ENCODE measurements at places on chromosomes 16 and 17.
A peak's percentile ranks its signal among the peaks of the same experiment; 100 is the strongest.

DNA sequence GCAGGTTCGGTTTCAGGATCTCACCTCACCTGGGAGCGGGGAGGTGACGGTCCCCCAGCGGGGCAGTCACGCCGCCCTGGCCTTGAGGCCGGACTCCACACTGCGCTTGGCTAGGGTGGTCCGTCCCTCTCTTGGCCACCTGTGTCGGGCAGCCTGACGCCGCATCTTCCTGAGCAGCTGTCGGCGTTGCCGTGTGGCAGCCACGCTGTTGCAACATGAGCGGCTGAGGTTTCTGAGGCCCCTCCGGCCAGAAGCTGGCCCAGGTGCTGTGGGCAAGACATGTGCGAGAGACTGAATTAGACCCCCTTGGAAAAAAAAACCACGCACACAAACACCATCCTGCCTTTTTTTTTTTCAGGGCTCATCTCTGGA is 49.2 kb downstream of the IRF8 start:
- no peak for DNase-seq

- DNase-seq = no peak
Measured at GRCh38 chr17:14209215-14209614, 27.4 kb downstream of the CDRT15 start.

DNA sequence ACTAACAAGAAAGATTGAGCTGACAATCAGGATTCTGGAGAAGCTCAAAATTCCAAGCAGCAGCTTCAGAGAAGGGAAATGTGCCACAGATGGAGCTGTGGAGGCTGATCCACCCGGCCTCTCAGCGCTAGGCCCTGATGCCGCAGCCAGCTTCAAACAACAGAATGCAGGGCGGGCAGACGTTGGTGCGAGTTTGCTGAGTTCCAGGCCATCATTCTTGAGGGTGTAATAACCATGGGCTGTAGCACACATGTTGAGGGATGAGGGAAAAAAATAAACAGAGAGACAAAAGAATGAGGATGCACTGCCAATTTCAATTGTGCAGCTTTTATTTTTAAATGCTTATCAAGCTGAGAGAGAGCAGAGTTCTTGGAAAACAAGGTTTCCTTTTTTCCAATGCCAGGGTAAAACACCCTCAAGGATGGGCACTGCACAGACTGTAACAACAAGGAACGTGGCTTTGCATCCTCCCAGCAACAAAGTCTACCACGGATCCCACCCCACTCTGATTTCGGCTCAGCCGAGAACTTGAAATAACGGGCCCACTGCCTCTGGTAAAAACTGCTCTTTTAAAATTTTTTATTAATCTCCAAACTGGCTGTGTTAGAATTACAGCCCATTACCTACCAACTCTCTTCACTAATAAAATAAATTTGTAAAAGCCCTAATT is 90.2 kb downstream of the SMG6 start:
- no peak for DNase-seq

DNA sequence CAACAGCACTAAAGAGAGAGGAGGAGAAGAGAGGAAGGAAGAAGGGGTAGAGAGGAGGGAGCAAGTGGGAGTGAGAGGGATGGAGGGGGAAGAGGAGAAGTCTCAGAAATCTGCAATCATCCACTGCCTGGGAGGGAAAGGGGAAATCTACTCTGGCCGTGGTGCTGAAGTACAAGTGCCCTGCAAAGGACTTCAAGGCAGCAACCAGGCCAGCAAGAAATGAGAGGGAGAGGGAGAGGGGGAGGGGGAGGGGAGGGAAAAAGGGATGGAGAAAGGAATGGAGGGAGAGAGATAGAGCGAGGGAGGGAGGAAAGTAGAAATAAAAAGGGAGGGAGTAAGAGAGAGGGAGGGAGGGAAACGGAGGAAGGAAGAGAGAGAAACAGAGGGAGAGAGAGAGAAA is 130.8 kb upstream of the EEF2KMT start:
- no peak for DNase-seq

DNA sequence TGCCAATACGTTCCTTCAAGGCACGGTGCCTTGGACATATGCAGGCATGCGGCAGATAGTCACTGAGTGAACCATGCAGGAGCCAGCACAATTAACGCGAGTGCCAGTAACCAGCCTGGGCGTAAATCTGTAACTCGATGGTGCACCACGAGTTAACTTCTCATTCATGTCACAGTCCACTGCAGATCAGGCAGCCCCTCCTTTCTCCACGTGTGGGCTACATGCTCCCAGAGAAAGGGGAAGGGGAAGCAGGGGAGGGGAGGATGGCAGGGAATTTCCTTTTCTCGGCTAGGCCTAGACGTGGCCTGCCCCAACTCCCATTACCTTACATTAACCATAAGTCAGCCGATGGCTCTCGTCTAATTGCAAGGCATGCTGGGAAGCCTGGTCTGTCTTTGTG is 287.9 kb downstream of the CPPED1 start:
- no peak for DNase-seq

DNA sequence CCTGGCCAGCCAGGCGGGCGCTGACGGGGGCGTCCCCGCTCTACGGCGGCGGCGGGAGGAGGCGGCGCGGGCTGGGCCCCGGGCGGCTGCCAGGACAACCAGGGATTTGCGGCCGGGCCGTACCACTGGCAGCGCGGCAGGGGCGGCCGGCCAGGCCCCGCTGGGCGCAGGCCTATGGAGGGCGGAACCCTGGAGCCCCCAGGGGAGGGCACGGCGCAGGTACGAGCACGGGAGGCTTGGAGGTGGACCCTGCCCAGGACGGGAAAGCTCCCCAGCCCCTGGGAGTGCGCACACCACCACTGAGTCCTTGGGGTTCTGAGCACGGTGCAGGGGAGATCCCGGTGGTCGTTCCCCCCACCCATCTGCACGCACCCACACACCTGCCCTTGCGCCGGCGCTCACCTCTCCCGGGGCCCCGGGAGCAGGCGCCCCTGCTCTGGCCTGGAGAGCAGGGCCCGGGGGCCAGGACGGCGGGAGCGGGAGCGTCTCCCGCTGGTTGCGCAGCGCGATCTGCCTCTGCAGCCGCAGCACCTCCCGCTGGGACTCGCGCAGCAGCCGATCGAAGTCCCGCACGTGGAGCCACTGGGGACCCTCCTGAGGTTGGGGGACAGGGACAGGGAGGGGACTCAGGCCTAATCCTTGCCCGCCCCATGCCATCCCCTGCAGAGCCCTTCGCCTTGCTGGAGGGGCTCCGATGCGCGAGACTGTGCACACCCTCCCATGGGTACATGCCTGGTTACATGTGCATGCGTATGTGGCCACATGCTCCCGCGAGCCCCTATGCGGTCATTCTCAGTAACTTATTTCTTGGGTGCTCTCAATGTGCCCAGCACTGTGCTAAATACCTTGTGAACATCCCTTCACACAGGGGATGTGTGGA is 3.9 kb downstream of the TSPOAP1 start:
- no peak for DNase-seq

GRCh38 chr16:14465799-14466198 is 164.3 kb downstream of the PARN start:
- DNase-seq = no peak

DNA sequence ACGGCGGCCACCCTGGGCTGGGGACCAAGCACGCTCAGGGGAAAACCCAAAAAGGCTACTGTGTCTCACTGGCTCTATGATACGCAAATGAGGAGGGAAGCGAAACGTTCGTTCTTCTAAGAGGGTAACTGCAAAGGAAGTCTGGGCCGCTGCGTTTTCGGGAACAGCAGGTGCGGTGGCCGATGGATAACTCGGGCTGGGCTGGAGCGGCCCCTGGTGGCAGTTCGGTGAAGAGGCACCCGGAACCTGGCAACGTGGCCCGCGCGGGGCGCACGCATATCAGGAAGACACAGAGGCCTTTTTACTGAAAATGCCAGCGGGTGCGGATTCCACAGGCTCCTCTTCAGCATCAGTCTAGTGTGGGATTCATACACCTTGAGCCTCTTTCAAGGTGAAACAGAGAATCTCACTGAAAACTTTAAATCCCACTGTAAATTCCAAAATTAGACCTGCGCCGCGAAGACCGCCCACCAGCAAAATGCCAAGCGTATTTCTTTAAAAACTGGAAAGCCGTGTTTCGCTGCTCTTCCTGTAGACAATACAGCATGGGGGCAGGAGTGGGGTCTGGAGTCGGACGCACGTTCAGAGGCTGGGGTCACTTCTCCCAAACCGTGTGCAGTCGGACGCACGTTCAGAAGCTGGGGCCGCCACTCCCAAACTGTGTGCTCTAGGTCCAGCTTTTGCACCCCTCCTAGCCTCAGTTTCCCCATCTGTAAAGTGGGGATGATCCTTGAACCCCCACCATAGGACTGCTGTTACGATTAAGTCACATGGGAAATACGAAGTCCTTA is 44.4 kb upstream of the METTL9 start:
- peak; percentile 91 for DNase-seq

- DNase-seq = no peak
Measured at GRCh38 chr17:78000341-78000740, 41.8 kb downstream of the TNRC6C start.

GRCh38 chr17:72884066-72884465 is 208.4 kb downstream of the SLC39A11 start:
- DNase-seq = no peak

- DNase-seq = no peak
Measured at GRCh38 chr16:22901563-22901962, 87.6 kb downstream of the HS3ST2 start.

DNA sequence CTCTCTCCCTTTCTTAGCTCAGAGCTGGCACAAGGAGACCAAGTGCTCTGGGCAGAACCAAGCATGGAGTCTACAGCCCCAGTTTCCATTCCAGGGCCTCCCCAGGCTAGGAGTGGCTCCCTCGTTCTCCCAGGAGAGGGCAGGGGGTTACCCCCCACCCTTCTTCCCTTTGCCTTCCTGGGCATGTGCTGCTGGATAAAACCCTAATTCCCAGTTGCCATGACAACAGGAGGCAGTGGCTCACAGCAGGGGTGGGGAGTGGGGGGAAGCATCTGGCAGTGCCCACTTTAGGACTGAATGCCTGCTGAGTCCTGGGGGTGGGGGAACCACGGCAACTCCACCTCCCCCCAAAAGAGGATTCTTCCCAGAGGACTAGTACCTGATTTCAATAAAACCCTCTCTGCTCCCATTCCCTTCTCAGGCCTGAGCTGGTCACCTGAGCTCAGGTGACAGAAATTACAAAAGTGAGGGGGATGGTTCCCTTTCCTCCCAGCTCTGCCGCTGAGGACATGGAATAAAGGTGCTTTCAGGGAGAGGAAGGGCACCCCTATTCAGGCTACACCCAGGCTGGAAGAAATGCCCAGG is 1.8 kb downstream of the MPP2 start:
- DNase-seq = no peak

DNA sequence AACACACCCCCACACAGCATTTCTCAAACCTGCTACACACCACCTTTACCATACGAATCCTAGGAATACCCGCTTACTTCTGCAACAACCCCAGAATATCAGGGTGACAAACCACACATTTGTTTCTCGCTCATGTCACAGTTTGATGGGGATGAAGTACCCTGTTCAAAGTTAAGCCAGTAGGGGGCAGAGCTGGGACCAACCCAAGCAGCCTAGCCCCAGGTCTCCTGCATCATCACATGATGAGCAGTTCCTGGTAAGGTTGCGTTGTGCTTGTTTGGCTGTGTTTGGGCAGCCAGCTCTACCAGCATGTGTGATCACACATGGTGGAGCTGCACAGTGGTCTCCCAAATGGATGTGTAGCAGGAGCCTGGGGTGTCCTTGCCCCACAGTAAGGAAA is 103.6 kb upstream of the C16orf82 start:
- DNase-seq = peak; percentile 8

DNA sequence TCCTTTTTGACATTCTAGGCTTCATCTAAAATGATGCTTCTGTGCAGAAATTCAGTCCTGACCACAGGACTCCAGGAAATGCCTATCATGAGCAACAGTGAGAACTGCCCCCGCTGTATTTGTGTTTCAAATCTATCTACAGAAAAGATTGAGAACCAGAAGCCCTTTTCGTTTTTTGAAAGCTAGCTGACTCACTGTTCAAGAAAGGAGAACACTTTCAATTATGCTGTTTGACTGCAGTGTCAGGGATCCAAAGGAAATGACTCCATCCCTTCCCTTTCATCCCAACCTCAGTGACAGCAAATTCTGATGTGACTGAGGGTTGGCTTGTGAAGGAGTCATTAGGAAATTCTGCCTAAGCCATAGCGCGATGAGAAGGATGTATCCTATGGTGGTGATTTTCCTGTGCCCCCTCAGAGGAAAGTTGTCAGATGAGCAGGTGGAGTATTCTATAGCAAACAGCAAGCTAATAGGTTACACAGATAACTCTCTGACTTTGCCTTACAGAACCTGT is 622.3 kb downstream of the TMEM114 start:
- DNase-seq = no peak

GRCh38 chr17:50191359-50192143 is 9.9 kb downstream of the COL1A1 start:
- no peak for DNase-seq

- no peak for DNase-seq
Measured at GRCh38 chr16:10577305-10578202, 2.8 kb downstream of the EMP2 start.

GRCh38 chr16:63625126-63625525 is 1496.7 kb downstream of the CDH11 start:
- no peak for DNase-seq

DNA sequence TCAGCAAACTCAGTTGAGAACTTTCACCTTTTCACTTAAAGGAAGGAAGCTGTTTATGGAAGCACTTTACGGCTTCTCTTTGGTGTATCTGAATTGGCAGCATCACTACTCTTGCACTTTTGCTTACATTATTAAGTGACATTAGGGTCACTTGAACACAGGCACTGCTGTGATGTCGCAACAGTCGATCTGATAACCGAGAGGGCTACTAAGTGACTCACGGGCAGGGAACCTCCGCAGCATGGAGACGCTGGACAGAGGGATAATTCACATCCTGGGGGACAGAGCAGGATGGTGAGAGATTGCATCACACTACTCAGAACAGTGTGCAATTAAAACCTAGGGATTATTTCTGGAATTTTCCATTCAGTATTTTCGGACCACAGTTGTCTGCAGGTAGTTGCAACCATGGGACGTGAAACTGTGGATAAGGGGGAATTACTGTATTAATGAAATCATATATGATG is 56.5 kb downstream of the DNAH2 start:
- DNase-seq = no peak

- peak; percentile 19 for DNase-seq
Measured at GRCh38 chr17:64343833-64344637, 46.6 kb downstream of the PECAM1 start.

- no peak for DNase-seq
Measured at GRCh38 chr16:81518439-81518757, 73.8 kb downstream of the CMIP start.

- DNase-seq = no peak
Measured at GRCh38 chr17:73343168-73343634, 31.4 kb upstream of the CDC42EP4 start.

DNA sequence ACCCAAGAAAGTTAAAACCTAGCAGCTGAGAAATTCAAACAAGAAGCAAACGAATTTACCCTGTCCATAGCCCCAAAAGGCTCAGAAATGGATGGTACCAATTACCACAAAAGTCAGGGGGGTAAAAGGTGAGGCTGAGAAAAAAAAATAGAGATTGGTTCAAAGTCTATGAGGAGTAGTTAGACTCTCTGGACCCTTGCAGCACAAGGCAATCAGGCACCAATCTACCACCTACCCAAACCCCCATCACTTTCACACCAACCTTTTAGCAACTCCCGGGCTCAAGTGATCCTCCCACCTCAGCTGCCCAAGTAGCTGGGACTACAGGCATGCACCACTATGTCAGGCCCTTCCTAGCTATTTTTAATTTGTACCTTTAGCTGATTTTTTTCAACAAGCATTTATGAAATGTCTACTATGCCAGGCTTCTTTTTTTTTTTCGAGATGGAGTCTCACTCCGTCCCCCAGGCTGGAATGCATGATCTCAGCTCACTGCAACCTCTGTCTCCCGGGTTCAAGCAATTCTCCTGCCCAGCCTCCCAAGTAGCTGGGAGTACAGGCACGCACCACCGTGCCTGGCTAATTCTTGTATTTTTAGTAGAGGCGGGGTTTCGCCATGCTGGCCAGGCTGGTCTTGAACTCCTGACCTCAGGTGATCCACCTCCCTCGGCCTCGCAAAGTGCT is 40.8 kb downstream of the USP32 start:
- DNase-seq = no peak
